Activated naive CD8-positive, alpha-beta T cell treated with anti-CD3 and anti-CD28 coated beads, Interleukin-2, amount 50 U/mL, for 16 hours (primary cell): ENCODE measurements at places on chromosomes 7 and 10.

DNA sequence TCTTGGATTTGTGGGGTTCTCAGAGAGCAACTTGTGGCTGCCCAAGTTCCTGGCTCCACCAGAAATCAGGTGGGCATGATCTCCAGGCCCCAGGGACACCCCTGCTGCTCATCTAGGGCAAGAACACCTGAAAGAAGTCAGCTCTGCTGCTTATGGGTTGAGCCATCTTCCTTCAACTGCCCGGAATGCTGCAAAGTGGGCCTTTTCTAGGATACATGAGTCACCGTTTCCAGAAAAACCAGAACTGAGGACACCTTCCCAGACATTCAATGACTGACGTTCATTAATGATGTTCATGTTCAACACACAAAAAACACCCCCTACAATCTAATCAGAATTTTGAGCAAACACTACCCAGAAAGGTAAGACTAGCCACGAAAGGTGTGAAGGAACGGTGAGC, 98.0 kb downstream of the MAD1L1 start:
- DNase-seq, result no peak

DNA sequence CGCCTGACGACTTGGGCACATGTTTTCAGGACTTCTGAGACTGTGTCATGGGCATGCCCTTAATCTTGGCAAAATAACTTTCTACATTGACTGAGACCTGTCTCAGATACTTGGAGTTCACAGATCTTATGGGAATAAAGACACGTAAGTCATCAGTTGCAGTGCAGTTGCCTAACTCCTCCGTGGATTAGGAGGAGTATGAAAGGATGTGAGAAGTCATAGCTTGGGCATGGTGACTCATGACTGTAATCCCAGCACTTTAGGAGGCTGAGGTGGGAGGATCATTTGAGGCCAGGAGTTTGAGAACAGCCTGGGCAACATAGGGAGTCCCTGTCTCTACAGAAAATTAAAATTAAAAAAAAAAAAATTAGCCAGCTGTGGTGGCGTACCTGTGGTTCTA, 49.6 kb downstream of the EXOC6 start:
- no peak for DNase-seq

DNA sequence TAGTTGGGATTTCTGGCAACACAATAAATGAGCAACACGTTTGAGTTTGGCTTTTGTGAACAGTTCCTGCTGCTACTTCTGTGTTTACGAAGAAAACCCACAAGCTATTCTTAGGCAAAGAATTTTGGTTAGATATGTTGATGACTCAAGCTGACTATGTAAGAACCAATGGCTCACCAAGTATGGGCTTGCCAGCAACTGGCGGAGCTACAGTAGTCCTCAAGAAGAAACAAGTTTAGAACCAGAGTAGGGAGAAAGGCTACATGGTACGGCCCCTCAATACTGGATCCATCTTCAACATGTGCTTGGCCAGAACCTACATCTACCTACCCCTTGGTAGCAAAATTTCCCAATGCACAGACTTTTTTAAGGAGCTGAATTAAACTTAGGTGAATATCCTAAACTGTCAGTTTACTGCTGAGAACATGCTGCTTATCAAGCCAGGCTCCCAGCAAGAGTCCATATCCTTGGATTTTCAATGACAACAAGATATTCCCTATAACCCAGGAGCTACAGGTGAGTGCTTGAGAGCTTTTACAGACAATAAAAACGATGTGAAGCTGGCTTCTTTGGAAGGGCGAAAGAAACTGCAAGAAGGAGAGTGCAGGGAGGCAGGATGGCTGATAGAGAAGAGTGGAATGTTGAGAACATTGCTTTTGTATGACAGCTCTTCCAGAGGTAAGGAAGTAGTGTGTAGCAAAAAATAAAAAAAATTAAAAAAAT, 74.3 kb upstream of the ASAH2 start:
- DNase-seq, result no peak

DNA sequence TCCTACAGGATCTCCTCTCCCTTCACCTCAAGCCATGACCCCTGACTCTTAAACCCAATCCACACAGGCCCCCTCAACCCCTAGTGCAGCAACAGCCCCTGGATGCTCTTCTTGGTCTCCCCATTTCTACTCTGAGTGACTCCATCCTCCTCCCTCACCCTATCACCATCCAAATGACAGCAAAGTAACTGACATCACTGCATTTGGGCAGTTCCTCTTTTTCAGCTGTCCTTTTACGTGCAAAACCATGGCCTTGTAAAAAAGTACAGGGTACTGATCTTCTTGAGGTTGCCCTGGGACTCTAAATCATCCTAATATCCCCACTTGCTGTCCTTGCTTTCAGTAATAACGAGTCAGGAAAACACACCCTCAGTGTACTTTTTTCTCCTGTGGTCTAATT, 454.9 kb downstream of the ADRA2A start:
- no peak for DNase-seq
